ENCODE measurements at places on chromosomes 1 and 21. TPM values are rescaled to one million over a fixed set of nuclear protein-coding genes. Genes with fewer than 3 reads are reported as not detected.

GRCh38 chr1:47515164-47515789, 77.4 kb downstream of the FOXD2 start:
- H3K4me1 ChIP-seq = no peaks in the 10 kb centered on the region
- no peak overlapping the region for H3K27ac ChIP-seq
- H3K27me3 ChIP-seq = peaks cover 9% of the 10 kb centered on the region
- peak; percentile 52 for DNase-seq
- no peak overlapping the region for H3K4me3 ChIP-seq
- H3K36me3 ChIP-seq = no peaks in the 10 kb centered on the region

GRCh38 chr1:13935336-13935735, 235.3 kb downstream of the PRDM2 start:
- H3K27ac ChIP-seq = no peak overlapping the region
- H3K36me3 ChIP-seq = no peaks in the 10 kb centered on the region
- no peak overlapping the region for H3K4me3 ChIP-seq
- H3K27me3 ChIP-seq = no peaks in the 10 kb centered on the region
- no peak for DNase-seq

- no peaks in the 10 kb centered on the region for H3K36me3 ChIP-seq
- H3K27ac ChIP-seq = no peak overlapping the region
- no peak overlapping the region for H3K4me3 ChIP-seq
- peaks cover 25% of the 10 kb centered on the region for H3K4me1 ChIP-seq
These were observed 41.9 kb upstream of the LRP8 start for GRCh38 chr1:53369761-53370160.

DNA sequence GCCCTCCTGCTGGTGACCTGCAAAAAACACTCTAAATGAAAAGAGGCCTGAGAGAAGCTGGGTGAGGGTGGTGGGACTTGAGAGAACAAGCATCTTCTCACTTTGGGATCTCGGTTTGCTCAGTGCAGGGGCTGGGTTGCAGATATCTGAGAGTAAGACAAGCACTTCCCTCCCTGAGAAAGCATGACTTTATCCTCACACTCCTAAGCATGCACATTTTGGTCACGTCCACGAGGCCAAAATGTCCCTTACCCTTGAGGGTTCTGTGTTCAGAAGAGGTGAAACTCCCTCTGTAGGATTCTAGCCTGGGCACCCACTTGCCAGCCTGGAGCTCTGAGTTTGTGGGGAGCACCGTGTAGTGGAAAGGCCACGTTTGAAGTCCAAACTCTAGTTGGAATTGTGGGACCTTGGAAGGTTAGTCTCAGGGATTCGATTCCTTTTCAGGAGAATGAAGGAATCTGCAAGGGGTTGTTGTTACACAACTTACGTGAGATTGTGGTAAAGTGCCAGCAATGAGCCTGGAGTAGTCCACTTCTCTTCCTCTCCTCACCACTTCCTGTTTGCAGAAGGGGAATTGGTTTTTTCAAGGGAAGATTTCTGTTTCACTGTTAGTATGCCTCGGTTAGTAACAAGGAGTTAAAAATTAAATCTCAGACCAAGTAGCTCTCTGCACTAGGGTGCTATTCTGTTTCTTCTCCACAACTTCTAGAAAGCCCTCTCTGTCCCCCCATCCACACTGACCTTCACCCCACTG, 3.0 kb downstream of the FCAMR start:
- no peak overlapping the region for H3K4me3 ChIP-seq
- no peak overlapping the region for H3K27ac ChIP-seq
- H3K27me3 ChIP-seq = peaks cover 4% of the 10 kb centered on the region
- DNase-seq = no peak

DNA sequence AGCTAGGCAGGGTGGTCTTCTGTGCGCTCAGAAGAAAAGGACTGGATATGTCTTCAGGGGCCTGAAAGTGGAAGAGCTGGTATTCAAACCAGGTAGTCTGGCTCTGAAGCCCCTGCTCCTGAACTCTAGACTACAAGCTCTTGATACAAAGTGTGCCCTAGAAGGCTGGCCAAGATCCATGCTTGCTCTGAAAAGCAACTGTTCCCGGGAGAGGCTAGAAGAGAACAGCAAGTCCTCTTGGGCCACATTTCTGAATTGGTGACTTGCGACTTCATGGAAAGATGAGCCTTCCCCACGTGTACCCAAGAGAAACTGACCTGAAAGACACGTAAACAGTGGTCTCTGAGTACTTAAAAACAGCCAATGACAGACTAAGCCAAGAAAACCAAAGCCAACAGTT, 123.3 kb upstream of the GRIK3 start:
- H3K36me3 ChIP-seq = no peaks in the 10 kb centered on the region
- H3K4me3 ChIP-seq = no peak overlapping the region
- H3K4me1 ChIP-seq = no peaks in the 10 kb centered on the region
- no peaks in the 10 kb centered on the region for H3K27me3 ChIP-seq

DNA sequence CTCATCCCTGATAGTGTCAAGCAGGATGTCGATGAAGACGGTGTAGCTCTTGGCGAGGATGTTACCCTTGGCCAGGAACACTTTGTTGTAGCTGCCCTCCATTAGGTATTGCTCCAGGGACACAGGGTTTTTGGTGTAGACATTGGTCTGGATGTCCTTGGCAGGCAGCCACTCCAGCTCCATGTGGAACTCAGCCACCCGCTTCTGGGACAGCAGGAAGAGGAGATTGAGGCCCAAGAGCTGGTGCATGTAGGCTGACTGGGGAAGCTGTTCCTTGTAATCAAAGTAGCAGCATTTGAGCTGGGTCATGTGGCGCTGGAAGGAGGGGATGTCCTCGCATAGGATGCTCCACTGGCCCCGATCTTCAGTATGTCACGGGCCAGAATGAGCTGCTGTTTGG, 9.5 kb downstream of the IL6R start:
- H3K27me3 ChIP-seq = no peaks in the 10 kb centered on the region
- no peak for DNase-seq
- H3K4me3 ChIP-seq = no peak overlapping the region
- H3K4me1 ChIP-seq = peaks cover 4% of the 10 kb centered on the region
- no peaks in the 10 kb centered on the region for H3K36me3 ChIP-seq
- no peak overlapping the region for H3K27ac ChIP-seq

DNA sequence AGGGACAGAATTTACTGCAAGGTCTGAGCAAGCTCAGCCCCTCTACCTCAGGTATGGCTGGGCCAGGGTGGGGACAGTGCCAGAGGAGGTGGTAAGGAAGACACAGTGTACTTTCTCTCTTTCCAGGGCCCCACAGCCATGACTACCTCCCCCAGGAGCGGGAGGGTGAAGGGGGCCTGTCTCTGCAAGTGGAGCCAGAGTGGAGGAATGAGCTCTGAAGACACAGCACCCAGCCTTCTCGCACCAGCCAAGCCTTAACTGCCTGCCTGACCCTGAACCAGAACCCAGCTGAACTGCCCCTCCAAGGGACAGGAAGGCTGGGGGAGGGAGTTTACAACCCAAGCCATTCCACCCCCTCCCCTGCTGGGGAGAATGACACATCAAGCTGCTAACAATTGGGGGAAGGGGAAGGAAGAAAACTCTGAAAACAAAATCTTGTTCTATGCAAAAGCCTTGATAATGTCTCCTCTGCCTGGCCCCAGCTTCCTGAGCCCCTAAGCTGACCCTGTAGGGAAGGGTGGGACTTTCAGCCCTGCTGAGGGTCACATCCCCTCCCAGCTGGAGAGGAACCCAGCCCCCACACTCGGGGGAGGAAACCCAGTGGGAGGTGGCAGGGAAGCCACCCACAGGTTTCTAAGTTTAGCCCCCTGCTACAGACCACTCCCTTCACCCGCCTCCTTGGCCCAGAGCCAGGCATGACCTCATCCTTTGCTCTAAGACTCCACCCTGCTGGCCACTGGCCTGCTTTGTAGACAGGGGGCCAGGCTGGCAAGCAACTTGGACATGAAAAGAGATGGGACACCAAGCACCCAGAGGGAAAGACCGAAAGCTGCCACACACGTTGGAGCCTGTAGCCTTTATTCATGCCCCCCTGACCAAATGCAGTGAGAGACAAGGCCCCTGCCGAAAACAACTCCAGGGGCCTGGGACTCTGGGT, 6.4 kb downstream of the RHOC start:
- H3K27me3 ChIP-seq = no peaks in the 10 kb centered on the region
- H3K4me1 ChIP-seq = peaks cover 49% of the 10 kb centered on the region
- H3K27ac ChIP-seq = peak overlapping the region; percentile 68
- H3K36me3 ChIP-seq = peaks cover 80% of the 10 kb centered on the region
- peak; percentile 96 for DNase-seq

GRCh38 chr1:157937744-157938143, 55.7 kb upstream of the KIRREL1 start:
- H3K27me3 ChIP-seq = no peaks in the 10 kb centered on the region
- no peaks in the 10 kb centered on the region for H3K4me1 ChIP-seq
- H3K27ac ChIP-seq = no peak overlapping the region
- H3K36me3 ChIP-seq = no peaks in the 10 kb centered on the region
- no peak for DNase-seq

- peaks cover 43% of the 10 kb centered on the region for H3K27me3 ChIP-seq
- H3K27ac ChIP-seq = no peak overlapping the region
- no peak overlapping the region for H3K4me3 ChIP-seq
- no peaks in the 10 kb centered on the region for H3K4me1 ChIP-seq
- DNase-seq = no peak
These were observed 970 bp downstream of the TNFRSF1B start for GRCh38 chr1:12167493-12168429.

DNA sequence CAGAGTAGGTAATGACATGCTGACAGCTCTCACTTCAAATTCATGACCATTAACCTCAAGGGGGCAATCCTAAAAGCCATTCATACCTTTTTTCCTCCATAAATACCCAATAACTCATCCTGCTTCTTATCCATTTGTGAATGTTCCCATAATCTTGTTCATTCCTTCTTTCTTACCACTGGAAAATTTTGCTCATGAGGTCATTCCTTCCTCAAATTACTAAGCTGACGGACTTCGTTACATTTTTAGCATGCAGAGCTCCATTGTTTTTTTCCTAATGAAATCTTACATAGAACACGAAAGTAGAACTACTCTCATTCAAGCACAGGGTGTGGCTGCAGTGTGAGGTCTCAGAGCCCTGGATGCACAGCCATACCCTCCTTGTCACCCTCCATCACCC, 276.5 kb upstream of the DPYD start:
- DNase-seq = no peak
- H3K4me3 ChIP-seq = no peak overlapping the region
- H3K4me1 ChIP-seq = no peaks in the 10 kb centered on the region
- no peaks in the 10 kb centered on the region for H3K36me3 ChIP-seq

- DNase-seq = no peak
- H3K27ac ChIP-seq = no peak overlapping the region
- H3K27me3 ChIP-seq = no peaks in the 10 kb centered on the region
These were observed 6.2 kb downstream of the CFAP410 start for GRCh38 chr21:44332965-44333364.

- no peak overlapping the region for H3K27ac ChIP-seq
- H3K27me3 ChIP-seq = no peaks in the 10 kb centered on the region
- DNase-seq = no peak
- H3K4me1 ChIP-seq = no peaks in the 10 kb centered on the region
- peaks cover 58% of the 10 kb centered on the region for H3K36me3 ChIP-seq
- no peak overlapping the region for H3K4me3 ChIP-seq
These were observed 19.5 kb upstream of the NCMAP start for GRCh38 chr1:24536391-24536840.

DNA sequence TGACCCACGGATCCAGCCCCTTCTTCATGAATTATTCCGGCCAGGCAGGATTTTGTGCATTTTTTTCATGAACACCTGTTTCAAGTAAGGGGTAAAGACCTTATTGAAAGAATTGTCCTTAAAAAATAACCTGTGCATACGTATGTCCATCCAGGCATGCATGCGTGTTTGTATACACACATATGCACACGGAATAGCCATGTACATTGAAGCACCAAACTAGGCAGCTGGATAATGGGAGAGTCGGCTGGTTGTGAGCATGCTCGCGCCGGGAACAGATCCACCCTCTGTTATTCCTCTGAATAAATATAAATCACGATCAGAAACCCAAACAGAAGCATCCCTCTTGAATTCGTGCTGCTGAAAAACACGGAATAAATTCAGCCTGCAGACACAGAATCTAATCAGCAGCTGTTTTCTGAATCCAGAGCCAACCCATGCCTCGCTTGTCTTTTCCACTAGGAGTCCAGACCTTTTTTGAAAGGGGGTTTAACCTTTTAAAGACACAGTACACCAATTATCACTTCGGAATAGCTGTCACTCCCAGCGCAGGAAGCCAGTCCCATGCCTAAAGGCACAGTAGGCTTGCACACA, at the start of gene HIVEP3:
TSS of gene HIVEP3 (minus strand) at position 473 of the 594 bp plus-strand sequence.
- H3K36me3 ChIP-seq = no peaks in the 10 kb centered on the region
- no peak within 1 kb of the TSS for H3K27ac ChIP-seq
- H3K27me3 ChIP-seq = peaks cover 38% of the 10 kb centered on the region
- DNase-seq = no peak
- peak within 1 kb of the TSS; percentile 68 for H3K4me3 ChIP-seq
- peaks cover 4% of the 10 kb centered on the region for H3K4me1 ChIP-seq

DNA sequence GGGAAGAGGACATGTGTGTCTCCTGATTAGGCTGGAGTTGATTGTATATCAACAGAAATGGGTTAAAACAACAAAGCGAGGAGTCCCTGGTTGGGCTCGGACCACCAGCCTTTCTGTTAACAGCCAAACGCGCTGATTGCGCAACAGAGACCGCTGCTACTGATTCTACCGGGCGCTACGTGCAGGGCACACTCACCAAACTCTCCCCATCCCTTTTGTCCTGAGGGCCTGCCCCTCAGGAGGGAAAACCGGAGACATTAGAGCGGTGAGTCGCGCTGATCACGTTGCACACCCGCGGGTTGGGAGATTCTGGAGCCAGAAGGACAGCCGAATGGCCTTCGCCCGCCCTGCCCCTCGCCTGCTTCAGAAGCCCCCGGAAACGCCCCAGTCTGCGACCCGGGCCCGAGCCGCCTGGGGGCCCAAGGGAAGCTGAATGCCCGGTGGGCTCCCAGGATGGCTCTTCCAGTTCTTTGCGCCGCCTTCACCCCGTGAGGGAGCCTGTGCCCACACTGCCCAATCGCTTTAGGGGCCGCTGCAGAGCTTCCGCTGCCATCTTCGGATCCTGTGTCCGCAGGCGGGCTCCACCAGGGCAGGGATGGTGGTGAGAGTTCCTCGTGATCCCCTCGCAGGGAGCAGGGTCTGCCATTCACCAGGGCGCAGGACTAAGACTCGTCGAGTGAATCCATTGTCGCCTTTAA, 165.4 kb upstream of the NBPF11 start:
- H3K4me1 ChIP-seq = no peaks in the 10 kb centered on the region
- no peak overlapping the region for H3K27ac ChIP-seq
- peak overlapping the region; percentile 82 for H3K4me3 ChIP-seq
- DNase-seq = no peak

- H3K4me3 ChIP-seq = no peak overlapping the region
- no peaks in the 10 kb centered on the region for H3K27me3 ChIP-seq
- no peak for DNase-seq
- H3K4me1 ChIP-seq = no peaks in the 10 kb centered on the region
- no peak overlapping the region for H3K27ac ChIP-seq
These were observed 25.9 kb upstream of the DDOST start for GRCh38 chr1:20686883-20687725.

Gene LRRIQ3
- total RNA-seq = 0.54 TPM

Gene ANGPTL1
- total RNA-seq = not detected

Gene ATXN7L2
- 4.2 TPM for total RNA-seq

Gene TACSTD2
- 0.61 TPM for total RNA-seq

Gene ADAMTS4
- 4.4 TPM for total RNA-seq

Gene SPATA45
- not detected for total RNA-seq

Gene CLIC6
- total RNA-seq = 1.8 TPM

Gene HES4
- total RNA-seq = 19.7 TPM
